ENCODE measurements at places on chromosomes 13 and 19.

- no peak for DNase-seq
These were observed 22.5 kb downstream of the ZDHHC20 start for GRCh38 chr13:21436582-21436981.

DNA sequence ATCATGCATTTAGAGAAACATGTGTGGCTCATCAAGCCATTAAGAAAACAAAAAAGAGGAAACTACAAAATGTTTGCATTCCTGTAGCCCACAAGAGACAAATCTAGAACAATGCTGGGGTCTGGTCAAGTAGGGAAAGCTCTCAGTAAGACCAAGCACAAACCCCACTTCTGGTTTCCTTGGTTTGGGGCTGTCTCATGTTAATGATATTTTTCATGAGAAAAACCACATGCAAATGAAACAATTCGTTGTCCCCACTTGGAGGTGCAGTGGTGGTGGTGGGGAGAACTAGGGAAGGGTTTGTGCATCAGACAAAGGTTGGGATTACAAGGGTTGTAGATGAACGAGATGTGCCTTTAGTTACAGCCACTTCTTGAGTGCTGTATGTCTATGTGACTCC lies 7.0 kb upstream of the RB1 start:
- DNase-seq = no peak

- no peak for DNase-seq
These were observed 93.8 kb upstream of the DOCK9 start for GRCh38 chr13:99071666-99072065.

DNA sequence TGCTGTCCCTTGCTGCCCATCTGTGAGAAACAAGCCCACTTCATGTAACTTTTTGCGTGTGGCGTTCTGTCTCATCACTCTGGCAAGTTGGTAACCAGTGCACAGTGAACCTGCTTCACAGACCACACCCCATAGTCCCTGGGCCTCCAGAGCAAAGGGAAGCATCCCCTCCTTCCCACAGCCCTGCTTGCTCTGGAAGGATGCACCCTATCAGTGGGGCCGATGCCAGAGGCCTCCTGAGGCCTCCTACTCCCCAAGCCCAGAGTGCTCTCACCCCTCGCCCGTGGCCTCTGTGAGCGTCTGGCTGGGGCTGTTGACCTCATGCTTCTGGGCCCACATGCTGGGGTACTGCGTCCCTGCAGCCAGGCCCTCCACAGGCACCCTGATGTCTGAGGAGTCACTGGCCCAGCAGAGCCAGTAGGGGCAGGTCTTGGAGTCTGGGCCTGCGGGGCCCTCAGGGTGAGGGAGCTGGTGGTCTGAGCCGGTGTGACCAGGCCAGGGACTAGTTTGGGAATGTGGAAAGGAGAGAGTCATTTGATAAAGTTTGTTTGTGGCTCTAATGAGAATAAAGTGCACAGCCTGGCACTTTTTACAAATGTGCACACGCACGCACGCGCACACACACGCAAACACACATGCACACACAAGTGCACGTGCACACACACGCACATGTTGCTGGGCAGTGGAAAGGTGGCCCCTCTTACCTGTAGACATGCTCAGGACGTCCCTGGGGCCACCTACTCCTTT lies 5.1 kb downstream of the TMEM86B start:
- no peak for DNase-seq

DNA sequence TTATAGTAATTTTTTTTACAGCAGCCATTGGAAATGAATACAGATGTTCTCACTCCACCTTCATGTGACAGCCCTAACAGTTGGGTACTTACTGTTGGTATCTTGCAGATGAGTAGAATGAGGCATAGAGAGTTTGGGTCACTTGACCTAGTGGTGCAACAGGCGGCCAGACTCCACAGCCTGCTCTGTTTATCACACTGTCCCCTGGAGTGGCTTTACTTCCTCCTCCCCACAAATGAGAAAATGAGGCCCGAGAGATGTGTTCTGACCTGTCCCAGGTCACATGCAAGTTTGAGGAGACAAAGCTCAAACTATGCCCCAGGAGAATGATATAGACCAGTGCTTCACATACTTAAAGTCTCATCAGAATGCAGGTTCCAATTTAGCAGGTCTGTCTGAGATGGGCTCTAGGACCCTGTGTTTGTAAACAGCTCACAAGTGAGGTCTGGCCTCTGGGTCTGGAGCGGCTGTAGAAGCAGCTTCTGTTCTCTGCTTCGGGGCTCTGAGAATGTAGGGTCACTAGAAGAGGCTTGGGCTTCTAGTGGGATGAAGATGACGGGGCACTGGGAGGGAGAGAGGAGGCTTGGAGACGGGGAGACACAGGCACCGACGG lies 37.4 kb upstream of the RCBTB2 start:
- no peak for DNase-seq

Measured in stimulated activated CD4-positive, alpha-beta T cell treated with anti-CD3 and anti-CD28 coated beads, TNF-alpha, amount 100 ng/mL, for 1 hour (primary cell).